Hematopoietic multipotent progenitor cell (in vitro differentiated cells): ENCODE measurements at places on chromosomes 12 and 14. TPM values are rescaled to one million over a fixed set of nuclear protein-coding genes. Genes with fewer than 3 reads are reported as not detected.

SIVA1 gene
- total RNA-seq, result 89.9 TPM

KRT75 gene
- total RNA-seq, result not detected

HAL gene
- 3.2 TPM for total RNA-seq

TEX22 gene
- total RNA-seq, result 1.1 TPM

ATP6V1D gene
- 18.6 TPM for total RNA-seq

HOXC5 gene
- not detected for total RNA-seq

PAX9 gene
- total RNA-seq, result under 0.01 TPM

CD27 gene
- total RNA-seq, result 1.1 TPM

C12orf42 gene
- total RNA-seq, result 0.27 TPM

P2RX7 gene
- total RNA-seq, result 9.2 TPM

RNASE1 gene
- total RNA-seq, result 1.3 TPM

OR11H6 gene
- total RNA-seq, result under 0.01 TPM

FAM222A gene
- 0.81 TPM for total RNA-seq

CSAD gene
- total RNA-seq, result 7.3 TPM

KCNK13 gene
- not detected for total RNA-seq
